ENCODE measurements at places on chromosomes 3 and 15.

DNA sequence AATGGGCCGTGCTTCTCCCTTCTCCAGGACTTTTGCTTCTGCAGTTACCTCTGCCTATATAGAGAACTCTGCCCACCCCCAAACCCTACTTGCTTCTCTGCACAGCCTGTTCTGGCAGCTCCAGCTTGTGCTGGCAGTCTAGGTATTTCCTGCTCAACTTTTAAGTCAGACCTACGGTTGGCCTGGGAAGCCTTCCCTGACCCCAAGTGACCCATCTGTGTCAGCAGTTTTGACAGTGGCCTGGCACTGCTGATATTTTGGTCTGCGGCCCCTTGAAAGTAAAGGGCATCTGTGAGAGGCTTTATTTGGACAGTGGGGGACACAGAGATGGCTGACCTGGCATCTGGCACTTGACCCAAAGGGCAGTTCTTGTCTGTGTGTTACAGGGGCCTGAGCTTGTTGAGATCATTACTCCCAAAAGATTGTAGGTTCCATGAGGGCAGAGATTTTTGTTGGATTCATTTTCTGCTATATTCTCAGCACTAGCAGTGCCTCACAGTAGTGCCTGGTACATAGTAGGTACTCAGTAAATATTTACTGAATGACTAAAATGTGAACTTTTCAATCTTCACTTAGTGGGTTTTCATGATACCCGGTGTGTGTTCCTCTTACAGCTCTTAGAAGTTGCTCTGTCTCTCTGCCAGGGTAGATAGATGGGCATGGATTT, 55.2 kb upstream of the TRAK1 start:
- DNase-seq = no peak

GRCh38 chr3:38084334-38085310, 45.6 kb downstream of the DLEC1 start:
- DNase-seq = no peak

DNA sequence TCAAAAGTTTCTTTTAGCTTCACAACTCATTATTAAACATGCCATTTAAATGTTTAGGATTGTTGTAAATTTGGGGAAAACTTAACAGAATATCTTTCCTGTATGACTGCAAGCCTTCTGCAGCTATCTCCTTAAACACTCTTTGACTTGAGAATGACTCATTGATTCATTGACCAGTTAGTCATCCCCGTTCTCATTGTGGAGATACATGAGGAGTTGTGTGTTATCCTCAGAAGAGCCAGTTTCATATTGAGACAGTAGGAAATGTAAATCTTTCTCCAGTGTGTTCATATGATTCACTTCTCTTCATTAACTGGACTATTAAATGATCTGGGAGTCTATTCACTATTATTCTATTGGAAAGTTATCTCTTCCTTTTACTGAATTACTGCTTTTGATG, 83.0 kb downstream of the CRYGS start:
- DNase-seq = no peak

- no peak for DNase-seq
These were observed 191.3 kb downstream of the SHOX2 start for GRCh38 chr3:157914882-157915281.

DNA sequence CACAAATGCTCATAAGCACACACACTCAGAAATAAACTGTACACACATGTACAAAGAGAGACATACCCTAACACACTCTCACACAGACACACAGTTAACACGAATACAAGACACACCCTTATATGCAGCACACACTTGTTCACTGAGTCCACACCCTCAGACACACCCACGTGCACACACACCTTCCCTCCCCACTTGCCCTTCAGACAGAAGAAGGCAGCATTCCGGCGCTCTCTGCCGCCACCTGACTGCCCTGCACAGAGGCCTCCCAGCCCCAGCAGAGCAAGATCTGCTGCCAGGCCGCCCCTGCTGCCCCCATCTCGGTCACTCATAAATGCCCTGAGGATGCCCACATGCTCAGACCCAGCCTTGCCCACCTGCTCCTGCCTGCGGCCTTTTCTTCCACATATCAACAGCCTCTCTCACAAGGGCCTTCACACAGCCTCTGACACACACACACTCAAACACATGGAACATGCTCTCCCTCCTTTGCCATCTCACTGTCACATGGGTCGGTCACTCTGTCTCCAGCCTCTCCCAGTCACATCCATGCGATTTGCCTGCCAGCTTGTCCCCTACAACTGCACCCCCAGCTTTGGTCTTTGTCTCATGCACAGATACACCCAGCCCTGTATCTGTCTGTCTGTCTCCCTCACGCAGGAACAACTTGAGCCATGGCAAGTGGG, 71.1 kb downstream of the EPHB3 start:
- DNase-seq = no peak

DNA sequence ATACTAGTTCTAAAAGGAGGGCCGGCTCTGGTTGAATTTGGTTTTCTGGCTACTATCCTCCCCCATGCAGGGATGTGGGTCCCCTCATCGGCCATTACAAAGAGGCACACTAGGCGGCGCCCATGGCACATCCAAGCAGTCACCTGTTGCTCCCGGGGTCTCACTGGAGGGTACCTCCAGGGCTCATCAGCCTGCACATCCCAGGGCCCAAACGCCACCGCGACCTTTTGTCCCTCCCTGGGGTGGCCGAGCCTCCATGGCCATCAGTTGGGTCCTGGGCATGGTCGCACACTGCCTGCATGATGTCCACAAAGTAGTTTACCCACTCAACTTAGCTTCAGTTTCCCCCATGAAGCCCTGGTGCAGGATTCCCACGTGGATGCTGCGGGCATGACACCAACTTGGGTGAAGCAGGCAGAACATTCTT, 28.3 kb downstream of the IDH3A start:
- no peak for DNase-seq

DNA sequence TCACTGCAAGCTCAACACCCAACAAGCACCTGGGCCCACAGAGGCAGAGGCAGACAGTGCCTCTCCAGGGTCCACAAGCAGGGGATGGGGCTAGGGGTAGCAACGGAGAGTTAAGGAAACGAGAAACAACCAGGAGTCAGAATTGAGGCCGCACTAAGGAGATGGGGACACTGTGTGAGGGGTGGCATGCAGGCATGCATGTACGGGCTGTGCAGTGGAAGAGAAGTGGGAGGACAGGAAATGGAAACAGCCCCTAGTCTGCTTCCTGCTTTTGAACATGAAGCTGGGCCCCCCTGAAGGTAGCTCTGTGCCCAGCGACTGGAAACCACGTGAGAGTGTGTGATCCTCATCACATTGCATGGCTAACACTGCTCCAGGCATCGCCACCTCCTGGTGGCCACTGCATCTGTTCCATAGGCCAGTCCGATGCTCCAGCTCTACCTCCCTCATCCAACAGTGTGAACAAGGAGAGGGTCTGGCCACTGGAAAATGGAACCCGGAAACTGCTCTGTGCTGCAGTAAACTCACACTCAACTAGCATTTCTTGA, 44.0 kb downstream of the XXYLT1 start:
- peak; percentile 62 for DNase-seq

- no peak for DNase-seq
These were observed 98.1 kb downstream of the ZPLD1 start for GRCh38 chr3:102532901-102533300.

GRCh38 chr15:74631408-74631807, 15.8 kb downstream of the CLK3 start:
- DNase-seq = no peak

DNA sequence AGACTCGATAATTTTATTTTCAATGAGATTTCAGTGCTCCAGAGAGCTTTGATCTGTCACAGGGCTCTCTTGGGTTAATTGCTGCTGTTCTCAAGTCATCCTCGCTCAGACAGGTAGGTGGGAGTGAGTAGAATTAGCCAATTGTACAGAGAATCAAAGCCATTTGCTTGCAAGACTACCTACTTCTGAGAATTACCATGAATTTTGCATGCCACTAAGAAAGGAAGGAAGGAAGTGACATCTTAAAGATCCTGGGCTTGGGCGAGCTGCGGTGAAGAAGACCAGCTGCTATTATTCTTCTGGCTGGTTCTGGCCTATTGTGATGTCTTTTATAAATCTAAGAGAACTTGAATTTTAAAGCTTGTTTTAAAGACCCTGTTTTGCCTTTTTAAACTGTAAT, 154.1 kb upstream of the LPP start:
- DNase-seq = no peak

GRCh38 chr3:10173095-10173925, 8.6 kb downstream of the IRAK2 start:
- no peak for DNase-seq

DNA sequence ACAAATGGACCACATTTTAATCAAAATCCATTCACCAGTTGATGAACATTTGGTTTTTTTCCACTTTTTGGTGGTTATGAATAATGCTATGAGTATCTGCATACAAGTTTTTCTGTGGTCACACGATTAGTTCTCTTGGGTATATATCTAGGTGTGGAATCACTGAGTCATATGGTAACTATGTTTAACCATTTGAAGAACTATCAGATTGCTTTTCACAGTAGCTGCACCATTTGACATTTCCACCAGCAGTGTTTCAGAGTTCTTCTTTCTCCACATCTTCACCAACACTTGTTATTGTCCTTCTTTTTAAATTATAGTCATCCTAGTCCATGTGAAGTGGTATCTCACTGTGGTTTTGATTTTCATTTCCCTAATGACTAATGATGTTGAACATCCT, 33.3 kb upstream of the ATG7 start:
- no peak for DNase-seq

GRCh38 chr3:102531686-102532085, 96.9 kb downstream of the ZPLD1 start:
- no peak for DNase-seq

- no peak for DNase-seq
These were observed 126.9 kb downstream of the IQCH start for GRCh38 chr15:67381416-67382045.

DNA sequence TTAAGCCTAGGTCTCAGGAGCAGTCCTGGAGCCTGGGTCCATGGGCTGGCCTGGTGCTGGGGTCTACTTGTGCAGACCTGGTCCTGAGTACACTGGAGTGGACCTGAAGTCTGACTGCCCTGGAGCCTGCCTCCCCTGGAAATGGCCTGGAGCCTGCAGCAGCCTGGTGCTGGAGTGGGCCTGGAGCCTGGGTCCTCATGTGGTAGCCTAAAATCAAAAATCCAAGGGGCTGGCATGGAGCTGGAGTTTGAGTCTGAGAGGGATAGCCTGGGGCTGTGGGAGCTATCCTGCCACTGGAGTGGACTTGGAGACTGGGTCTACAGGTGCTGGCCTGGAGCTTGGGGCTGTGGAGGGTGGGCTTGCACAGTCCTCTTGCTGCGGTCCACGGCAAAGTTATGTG, 15.0 kb downstream of the FAM227B start:
- no peak for DNase-seq
